ENCODE measurements at places on chromosomes 1 and 21.

DNA sequence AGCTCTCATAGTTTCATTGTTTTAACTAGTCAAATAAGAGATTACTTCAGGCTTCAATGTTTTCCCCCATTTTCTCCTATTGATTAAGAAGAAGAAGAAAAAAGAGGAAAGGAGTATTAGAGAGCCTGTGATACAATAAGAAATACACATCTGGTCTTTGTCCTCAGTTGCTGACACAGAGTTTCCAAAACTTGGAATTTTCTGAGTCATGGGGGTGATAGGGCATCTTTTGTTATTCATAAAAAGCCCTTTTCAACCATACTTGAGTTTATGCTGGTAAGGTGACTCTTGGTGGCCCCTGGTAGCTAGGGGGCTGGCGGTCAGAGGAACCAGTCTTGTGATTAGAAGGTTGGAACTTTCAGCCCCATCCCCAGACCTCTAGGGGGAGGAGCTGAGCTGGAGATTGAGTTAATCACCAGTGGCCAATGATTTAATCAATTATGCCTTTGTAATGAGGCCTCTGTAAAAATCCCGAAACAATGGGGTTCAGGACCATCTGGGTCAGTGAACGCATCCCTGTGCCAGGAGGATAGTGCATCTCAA is 28.9 kb upstream of the KLF18 start:
- DNase-seq = no peak

GRCh38 chr1:244065960-244066388 is 14.9 kb downstream of the ZBTB18 start:
- DNase-seq = no peak

- no peak for DNase-seq
These were observed 6.2 kb upstream of the TMEM54 start for GRCh38 chr1:32907435-32907834.

- peak; percentile 36 for DNase-seq
These were observed 14.0 kb upstream of the NCF2 start for GRCh38 chr1:183604038-183604808.

- DNase-seq = no peak
These were observed 8.5 kb upstream of the SYPL2 start for GRCh38 chr1:109457819-109458218.

DNA sequence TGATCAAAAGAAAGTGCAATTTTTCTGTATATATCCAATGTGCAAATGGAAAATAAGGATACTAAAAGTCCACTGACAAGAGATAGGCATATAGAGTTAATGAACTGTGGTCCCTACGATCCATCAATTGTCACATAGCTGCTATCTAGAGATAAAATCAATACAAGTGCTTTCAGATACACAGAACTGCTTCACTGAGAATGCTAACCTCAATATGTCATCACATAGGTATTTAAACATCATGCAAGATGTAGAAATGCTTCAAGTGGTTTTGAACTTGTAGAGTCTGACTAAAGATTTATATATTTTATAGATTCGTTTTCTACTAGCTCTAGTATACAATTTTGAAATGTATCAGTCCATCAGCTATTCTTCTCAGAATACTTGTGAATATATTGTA is 1604.7 kb downstream of the PLA2G4A start:
- DNase-seq = no peak

DNA sequence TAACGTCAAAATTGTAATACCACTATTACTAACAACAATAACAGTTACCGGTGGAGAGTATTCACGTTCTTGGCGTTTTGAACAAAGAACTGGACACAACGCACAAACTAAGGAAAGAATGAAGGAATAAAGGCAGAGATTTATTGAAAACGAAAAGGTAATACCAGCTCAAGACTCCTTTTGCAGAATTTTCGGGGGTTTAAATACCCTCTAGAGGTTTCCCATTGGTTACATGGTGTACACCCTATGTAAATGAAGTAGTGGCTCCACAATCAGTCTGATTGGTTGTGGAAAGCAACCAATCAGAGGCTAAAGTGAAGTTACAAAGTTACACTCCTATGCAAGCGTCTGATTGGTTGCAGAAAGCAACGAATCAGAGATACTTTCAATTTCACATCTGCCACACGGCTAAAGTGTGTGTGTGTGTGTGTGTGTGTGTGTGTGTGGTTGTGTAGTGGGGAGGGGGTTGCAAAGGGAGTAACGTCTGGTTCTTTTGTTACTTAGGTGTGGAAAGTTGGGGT is 1.1 kb upstream of the GTF2B start:
- no peak for DNase-seq

DNA sequence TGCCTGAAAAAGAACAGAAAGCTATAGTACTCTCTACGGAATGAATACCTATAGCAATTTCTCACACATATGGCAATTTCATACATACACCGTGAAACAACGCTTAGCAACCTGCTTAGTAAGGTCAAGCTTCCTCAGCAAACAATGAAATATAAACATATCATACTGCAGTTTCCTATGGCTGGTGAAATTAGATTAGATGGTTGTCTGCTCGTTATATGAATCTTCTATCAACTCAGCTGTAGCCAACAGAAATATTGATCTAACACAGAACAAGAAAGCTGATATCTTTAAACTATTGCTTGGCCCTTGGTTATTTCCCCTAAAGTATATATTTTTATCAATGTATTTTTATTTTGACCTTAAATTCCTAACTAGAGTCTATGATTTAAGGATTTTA is 187.8 kb downstream of the SLC44A5 start:
- no peak for DNase-seq

DNA sequence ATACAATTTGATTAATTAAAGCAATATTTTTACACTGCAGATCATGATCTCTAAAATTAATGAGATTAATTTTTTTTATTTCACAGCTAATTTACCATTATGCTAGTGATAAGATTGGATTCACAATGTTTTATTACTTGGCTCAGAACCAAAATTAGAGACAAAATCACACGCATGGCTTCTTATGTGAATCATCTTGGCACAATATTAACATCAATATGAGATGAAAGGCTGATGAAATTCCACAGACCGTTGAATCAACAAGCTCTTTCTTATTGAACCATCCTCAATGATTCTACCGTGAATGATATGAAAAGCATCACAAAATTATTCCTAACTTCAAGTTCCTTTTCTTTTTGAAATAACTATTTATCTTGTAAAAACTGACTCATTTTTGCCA is 544.9 kb downstream of the KCNT2 start:
- no peak for DNase-seq

DNA sequence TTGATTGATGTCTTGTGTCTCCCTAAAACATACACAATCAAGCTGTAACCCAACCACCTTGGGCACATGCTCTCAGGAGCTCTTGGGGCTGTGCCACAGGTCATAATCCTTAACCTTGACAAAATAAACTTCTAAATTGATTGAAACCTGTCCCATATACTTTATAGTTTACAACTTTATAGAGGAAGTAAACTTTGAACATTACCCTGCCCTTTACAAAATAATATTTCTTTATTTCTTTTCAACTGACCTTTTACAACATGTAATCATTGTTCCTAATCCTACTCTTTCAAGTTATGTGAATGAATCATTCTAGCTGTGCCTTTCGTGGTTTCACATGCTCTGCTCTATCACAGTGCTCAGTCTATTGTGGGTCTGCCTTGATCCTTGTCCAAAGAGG is 118.3 kb upstream of the ATP1A1 start:
- no peak for DNase-seq

GRCh38 chr1:167878372-167879160 is 35.4 kb downstream of the ADCY10 start:
- DNase-seq = no peak

GRCh38 chr1:59819566-59820438 is 5.1 kb downstream of the HOOK1 start:
- DNase-seq = no peak

DNA sequence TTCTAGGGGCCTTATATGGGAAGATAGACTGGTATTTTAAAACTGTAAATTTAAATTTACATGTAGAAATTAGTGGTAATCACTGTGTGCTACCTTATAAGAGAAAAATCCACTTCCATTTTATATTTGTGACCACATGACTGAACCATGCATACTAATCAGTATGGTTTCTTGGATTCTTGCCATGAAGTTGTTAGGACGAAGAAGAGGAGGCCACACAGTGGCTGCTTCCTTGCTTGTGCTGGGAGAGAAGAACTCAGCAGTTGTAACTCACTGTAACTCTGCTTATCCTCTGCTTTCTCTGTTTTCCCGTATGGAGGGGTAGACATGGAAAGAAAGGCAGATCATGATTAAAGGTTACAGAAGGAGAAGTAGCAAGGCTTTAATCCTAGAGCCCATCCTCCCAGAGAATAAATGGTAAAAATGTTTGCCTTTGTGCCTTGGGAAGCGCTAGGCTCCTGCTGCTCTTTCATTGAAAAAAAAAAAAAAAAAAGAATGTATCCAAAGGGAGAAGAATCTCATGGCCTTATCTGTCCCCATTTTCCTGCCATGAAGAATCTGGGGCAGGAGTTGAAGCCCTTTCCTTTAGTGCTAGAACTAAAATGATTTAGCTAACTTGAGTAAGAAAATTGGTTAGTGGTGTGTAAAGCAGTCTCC is 32.4 kb downstream of the KCTD3 start:
- no peak for DNase-seq

- no peak for DNase-seq
These were observed 200.3 kb downstream of the HHIPL2 start for GRCh38 chr1:222347627-222348026.

- DNase-seq = peak; percentile 42
These were observed 61.2 kb downstream of the AK4 start for GRCh38 chr1:65209005-65209885.

- DNase-seq = no peak
These were observed 209.8 kb downstream of the PTPRC start for GRCh38 chr1:198848649-198849048.

- DNase-seq = no peak
These were observed 2.6 kb downstream of the IVNS1ABP start for GRCh38 chr1:185314411-185314810.

DNA sequence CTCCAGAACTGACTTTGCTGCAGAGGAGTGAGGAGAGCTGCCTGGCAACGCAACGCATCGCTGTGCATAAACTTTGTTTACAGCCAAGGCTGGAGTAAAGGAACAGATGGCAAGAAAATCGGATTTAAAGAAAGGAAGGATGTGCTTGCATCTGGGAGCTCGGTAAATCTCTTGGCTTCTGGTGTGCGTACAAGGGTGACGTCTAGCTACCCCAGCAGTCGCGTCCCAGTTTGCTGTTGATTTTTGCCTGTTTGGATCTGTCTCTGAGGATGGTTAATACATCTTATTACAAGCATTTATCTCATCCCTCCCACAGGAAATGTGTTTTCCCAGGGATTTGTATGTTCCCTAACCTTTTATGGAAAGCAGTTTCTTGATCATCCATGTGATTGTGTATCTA is 73.3 kb upstream of the RALGPS2 start:
- DNase-seq = no peak

DNA sequence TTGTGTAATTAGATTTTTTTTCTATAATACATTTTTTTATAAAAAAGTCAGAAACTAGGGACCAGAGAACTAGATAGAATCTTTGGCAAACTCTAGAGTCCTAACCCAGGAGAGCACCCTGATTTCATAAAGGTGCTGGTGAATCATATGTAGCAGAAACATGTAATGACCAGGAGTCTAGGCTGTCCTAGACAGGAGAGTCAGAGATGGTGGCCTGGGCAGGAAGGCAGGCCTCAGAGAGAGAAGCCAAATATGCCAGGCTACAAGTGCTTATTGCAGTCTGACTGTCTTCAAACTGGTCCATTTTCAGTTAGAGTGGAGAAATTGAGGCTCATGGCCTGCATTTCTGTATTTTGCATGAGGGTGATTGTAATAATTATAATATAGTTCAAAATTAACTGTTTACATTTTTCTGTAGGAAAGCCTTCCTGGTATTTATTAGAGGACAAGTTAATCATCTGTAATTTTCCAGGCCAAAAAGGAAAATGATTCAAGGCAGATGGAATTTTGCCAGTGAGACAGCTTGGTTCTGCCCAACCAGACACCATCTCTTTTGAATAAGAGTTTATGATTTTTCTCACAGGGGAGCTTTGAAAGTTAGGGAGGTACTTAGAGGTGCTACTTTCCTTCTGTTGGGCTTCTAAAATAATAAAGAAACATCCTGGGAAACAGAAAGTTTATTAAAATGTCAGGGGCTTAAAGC is 129.8 kb downstream of the S1PR1 start:
- DNase-seq = no peak

GRCh38 chr1:199135901-199136300 is 497.1 kb downstream of the PTPRC start:
- DNase-seq = no peak

DNA sequence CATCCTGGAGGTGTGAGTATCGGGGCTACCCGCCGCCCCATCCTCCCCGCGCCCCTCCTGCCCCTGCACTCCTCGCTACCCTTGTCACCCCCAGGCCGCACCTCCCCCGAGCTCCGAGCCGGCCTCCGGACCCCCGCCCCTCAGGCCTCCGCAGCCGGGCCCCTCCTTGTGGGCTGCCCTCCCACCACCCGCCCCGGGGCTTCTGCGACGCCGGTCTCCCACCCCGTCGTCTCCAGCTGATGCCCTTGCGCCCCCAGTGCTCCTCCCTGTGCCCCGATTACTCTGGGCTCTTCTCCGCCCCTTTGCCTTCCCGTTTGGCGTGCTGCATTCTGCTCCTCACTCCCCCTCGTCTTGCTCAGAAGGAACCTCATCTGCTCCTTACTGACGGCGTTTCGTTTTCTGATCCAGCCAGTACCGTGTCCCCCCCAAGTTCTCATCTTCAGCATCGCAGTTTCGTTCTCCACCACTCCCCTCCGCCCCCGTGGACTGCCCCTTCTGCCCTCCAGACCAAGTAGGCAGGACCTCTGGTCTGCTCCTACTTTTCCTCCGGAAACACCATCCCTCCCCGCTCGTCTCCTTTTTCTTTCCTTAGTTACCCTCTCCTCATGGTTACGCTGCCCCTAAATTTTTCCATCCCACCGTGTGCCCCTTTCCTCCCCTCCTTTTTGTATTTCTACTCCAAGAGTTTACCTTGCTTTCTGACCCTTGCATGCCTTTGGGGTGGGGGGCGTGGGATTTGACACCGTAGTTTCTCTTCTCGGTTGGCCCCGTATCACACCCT is 841 bp downstream of the SNX27 start:
- no peak for DNase-seq

DNA sequence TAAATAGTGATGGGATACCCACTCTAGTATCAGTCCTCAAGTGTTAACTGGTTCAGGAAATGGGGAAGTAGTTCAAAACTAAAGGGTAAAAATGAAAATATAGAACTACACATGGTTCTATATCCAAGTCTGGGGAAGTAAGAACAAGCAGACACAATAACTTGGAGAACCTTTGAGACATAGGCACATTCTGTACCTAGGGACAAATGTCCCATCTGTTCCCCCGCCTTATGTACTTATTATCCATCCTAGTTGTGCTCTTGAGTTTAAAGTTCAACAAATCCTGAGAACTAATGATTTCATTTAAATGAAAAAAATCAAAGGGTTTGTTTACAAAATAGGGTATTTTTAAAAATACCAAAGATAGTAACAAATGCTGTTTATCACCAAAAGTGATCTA is 32.5 kb downstream of the WNT2B start:
- no peak for DNase-seq

GRCh38 chr21:36297406-36297937 is 22.5 kb upstream of the MORC3 start:
- DNase-seq = no peak
